ENCODE measurements at places on chromosomes 7 and 10. TPM values are rescaled to one million over a fixed set of nuclear protein-coding genes. Genes with fewer than 3 reads are reported as not detected.

GRCh38 chr7:28433699-28434219 lies 21.4 kb downstream of the CREB5 start:
- peak; percentile 59 for DNase-seq

Gene MOGAT3
- total RNA-seq, result not detected

DNA sequence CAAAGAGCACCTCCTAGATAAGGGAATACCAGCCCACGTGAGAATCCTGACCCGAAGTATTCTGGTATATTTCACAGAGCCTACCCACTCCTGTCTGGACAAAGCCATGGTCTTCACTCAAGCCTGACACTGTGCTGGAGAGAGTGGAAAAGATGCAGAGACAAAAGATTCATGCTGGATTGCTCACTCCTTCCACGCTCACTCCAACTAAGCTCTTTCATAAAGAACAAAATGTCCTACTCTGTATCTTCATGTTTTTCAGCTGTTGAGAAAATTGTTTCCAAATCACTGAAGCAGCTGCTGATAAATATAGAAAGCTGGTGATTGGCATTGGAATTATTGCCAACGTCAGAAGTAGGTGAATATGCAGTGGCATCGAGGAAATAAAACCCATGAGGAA lies 106.0 kb downstream of the ABLIM1 start:
- no peak for DNase-seq

- DNase-seq, result peak; percentile 79
Observed at GRCh38 chr7:2114052-2114451, 118.7 kb downstream of the MAD1L1 start.

Gene MUC3A
- total RNA-seq, result not detected

DNA sequence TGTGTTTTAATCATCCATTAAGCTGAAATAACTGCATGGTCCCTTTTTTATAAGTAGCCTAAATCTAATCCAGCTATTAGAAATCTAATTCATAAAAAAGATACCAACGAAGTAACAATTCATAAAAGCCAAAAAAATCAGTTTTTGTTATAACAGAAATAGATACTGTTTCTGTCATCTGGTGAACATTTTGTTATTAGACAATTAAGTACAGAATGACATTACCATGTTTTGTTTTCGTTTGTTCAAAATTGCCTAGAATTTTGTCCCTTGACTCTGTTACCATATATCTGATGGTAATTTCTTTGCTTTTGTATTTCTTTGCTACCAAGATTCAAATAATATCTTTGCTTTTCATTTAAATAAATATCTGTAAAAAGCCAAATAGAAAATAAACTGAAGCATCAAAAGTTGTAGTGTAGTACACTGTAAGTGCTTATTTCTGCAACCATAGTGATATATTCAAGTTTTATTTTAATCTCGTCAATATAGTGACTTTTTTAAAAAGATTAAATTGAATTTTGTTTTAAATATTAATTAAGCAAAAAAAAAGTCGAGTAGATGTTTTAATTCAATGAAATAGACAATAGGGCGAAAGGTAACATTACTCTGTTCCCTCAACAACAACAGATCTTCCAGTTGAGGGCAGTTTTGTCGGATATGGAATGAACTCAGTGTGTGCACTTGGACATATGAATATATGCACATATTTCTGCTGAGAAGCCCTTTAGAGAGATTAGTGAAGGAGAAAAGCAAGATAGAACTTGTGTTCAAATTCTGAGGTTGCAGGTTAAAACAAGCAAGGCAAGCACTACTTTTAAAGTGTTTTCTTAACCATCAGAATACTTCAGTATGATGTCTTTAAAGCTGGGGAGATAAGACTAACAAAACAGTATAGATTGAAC lies 7.9 kb upstream of the IGF2BP3 start:
- no peak for DNase-seq
